HepG2 (cell line): ENCODE measurements at places on chromosomes 5 and 9.

- DNase-seq: no peak
Measured at GRCh38 chr5:75337366-75338021, 474 bp downstream of the HMGCR start.

DNA sequence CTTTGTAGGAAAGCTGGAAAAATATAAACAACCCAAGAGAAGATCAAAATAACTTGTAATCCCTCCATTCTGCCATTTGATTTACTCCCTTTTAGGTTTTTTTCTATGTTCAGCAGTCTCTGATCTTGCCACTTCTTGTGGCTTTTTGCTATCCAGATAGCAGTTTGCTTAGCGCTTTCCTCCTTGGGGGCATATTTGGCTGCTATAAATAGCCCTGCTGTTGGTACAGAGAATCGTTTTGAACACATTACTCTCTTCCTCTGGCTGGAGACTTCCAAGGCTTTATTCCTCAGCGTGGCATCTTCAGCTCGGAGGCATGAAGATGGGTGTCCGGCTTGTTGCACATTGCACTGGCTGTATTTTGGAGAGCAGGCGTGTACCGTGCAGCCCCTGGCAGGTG, 38.6 kb downstream of the HMCN2 start:
- no peak for DNase-seq

DNA sequence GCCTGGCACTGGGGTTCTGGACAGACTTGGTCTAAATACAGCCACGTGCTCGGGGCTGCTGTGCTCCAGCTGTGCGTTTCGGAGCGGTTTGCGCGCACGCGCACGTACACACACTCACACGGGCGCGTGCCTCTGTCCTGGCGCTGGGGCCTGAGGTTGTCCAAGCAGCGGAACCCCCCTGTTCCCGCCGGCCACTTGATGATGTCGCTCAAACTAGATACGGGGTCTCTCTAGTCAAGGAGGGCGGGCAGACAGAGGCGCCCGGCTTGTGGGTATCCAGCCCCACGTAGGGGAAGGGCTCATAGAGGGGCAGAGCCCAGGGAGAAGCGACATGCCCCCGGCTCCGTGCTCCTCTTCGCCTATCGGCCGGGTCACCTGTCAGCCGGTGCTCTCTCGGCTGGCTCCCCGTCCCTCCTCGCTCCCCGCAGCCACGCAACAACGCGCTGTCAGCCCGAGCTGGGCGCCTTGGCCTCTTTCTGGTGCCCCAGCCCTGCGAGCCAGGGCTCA, 8.9 kb downstream of the NR2F1-AS1 start:
- no peak for DNase-seq

- DNase-seq: no peak
Measured at GRCh38 chr5:176740131-176740701, 70.1 kb upstream of the UNC5A start.

DNA sequence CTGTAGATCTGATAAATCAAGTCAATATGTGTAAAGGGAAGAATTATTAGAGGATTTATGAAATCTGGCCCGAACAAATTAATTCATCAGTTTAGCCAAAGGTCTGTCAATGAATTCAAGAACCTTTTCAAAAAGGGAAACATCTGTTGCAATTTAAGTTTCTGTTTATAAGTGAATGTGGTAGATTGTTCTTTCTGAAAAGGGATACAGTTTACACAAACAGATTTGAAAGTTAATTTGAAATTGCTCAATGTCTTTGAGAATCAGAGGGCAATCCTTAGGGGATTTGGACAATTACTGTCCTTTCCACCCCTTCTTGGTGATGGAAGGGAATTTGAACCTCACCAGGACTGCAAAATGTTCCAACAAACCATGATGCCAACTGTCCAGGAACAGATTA, 29.7 kb upstream of the ERCC6L2 start:
- no peak for DNase-seq

GRCh38 chr9:69168709-69169217, 5.3 kb upstream of the TJP2 start:
- peak; percentile 59 for DNase-seq
